Thymus (tissue), 14 donors: ENCODE measurements at places on chromosomes 6 and 20. TPM values are rescaled to one million over a fixed set of nuclear protein-coding genes. Genes with fewer than 3 reads are reported as not detected.

DNA sequence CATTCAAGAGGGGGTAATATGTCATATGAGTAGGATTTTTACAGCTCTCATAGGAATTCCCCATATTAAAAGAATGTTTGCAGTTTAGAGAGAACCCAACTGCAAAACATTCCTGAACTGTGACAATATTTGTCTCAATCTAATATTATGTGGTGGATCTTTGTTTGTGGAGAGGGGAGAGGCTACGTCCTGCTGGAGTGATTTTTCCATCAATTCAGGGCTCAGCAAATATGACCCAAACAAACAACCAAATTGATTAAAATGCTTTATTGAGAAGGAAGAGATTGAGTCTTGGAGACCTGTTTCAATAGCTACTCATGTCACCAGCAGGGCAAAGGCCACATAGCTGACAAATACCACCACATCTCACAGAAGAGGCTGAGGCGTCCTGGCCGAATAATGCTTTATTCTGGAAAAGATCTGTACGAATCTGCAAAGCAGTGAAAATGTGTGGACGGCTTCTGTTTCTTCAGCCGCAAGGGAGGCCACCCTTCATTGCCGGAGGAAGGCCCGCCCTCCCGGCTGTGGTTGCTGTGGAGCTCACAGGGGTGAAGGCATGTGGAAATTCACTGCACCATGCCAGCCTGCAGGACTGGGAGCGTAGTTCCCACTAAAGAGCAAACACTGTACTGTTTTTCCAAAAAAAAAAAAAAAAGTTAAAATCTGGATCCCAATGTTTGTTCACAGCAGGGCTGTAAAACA, 89.7 kb upstream of the QKI start:
- DNase-seq: no peak

DNA sequence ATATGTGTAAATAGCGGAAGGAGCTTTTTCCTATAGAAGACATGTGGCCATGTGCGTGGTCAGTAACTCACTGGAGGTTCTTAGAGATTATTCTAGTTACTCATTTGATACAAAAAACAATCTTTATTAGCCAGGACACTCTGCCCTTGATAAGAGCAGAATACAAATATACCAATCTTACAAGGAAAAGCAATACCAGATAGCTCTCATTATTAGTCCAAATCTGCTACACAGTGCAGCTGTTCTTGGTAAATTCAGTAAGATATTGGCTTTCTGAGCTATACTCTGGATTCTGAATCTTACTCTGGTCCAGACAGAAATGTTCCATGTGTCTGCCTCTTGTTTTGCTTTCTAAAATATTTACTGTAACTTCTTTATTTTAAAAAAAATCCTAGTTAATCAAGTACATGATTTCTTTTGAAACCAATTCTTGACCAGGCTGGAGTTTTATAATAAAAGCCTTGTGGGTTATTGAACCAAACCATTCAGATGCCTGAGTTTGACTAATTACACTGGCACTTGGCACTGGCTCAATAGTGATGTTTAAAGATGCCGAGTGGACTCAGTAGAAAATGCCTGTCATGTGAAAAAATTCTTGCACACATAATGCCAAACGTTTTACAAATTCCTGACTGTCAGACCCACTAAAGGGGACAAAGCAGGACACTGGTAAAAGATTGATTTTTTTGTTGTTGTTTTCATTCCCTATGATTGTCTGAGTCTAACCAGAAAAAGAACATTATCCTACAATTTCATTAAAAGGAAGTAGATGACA, 242.8 kb upstream of the TCF21 start:
- DNase-seq: no peak

- no peak for DNase-seq
Observed at GRCh38 chr6:16544006-16544405, 217.3 kb downstream of the ATXN1 start.

DNA sequence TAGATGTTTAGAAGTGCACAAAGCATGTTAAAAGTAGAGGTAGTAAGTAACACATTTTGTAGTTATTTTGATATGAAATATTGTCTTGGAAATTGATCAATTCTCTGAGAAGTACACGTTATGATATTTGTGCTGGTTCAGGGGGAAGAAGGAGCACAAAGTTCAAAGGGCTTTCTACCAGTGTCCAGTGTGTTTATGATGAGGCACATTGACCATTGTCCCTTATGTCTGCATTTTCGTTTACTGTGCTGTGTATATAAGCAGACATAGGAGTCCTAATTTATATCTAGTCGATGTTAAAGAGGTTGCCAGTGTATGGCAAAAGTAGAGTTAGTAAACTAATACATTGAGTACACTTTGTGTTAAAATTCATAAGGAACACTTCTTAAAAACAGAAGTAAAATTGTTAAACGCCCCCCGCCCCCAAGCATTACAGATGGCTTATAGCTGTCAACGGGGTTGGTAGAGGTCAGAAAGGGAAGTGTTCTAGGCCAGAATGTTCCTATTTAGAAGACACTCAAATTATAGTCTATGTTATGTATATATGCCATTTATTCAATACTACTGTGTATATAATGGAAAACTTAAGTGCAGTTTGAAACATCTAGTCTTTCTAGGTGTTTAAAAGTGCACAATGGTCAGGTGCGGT, 13.3 kb upstream of the HMGN4 start:
- DNase-seq: no peak

MAS1 gene
- polyA plus RNA-seq: 0.02 TPM

DNA sequence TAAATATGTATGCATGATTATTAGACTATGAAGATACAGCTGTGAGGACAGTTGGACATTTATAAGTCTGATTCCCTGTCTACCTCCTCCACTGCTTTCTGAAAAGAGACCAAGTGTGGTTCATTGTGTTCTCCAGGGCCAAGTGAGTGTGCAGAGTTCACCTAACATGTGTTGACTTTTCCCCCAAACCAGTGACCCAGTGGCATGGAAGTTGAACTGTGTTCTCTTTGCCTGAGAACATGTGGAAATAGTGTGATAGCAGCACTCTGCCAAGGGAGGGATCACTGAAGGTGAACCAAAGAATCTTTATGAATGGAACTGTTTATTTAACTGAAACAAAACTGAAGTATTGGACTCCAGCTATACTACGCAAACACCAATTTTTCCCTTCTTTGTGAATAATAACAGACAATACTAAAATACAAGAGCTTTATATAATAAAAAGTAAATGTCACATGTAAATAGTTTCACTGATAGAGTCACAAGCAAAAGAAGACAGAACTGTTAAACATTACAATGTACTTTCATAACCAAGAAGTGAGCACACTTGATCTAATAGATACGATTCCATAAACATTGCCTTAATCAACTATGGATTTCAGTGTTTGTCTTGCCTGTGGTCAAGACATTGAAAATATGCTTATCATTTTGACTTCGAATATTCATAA, 200.3 kb upstream of the FUT9 start:
- DNase-seq: no peak

DNA sequence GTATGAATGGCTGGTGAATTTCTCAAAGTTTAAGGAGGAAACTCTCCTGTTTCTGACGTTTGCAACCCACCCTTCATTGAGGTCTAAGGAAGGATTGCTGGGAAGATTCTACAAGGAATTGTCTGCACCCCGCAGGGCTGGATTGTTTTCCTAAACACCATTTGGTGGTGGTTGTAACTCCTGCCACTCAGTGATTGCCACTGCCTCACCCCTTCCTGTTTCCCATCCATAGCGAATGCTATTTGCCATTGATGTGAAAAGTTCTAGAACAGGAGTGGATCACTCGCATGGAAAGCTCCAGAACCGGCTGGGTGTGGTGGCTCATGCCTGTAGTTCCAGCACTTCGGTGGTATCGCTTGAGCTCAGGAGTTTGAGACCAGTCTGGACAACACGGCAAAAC, 8.7 kb upstream of the DSP start:
- DNase-seq: no peak
